HuH-7 (cell line): ENCODE measurements at places on chromosomes 5 and 9.

DNA sequence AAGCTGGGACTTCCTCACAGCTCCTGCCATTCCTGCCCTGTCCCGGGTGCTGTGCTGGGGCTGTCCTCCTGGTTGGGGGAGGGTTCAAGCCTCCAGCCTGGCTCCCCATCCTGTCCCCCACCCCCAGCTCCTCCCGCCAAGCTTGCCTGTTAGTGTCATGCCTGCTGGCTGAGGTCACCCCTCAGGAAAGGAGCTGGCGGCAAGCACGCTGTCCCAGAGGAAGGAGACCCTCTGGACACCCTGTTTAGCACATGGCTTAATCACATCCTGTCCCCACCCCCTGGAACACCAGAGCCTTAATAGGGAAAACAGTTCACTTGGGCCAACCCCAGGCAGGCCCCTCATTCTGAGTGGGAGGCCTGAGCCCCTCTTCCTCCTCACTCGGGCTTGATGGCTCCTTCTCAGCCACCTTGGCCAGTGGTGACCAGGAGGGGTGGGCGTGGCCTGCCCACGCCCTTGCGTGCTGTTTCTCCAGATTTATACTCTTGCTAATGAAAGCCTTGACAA, 9.2 kb upstream of the PHYHD1 start:
- DNase-seq: no peak

DNA sequence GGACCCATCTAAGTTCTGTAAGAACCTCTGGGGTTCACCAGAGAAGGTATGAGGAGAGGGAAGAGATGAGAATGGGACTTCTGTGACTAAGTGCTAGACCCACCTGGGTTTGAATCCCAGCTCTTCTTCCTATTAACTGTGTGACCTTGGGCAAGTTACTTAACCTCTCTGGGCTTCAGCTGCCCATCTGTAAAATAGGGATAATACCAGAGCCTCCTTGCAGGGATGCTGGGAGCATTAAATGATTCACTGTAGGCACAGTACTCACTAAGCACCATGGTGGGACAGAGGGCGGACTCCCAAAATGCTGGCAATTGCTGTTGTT, 53.6 kb downstream of the WHRN start:
- DNase-seq: no peak

DNA sequence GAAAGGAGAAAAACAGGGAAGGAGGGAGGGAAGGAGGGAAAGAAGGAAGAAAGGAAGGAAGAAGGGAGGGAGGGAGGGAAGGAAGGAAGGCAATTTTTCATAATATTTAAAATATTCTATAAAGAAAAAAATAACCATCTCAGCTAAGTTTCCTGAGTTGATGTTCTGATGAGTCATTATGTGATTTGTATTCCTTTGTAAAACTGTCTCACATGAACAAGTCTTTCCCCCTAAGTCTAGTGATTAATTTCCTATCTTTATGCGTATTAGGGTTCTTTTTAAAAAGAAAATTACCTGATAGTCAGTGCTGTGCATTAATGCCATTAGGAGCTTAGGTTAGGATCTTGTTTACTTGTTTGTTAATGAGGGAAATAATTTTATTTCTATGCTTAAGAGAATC, 94.1 kb downstream of the RASEF start:
- DNase-seq: no peak

DNA sequence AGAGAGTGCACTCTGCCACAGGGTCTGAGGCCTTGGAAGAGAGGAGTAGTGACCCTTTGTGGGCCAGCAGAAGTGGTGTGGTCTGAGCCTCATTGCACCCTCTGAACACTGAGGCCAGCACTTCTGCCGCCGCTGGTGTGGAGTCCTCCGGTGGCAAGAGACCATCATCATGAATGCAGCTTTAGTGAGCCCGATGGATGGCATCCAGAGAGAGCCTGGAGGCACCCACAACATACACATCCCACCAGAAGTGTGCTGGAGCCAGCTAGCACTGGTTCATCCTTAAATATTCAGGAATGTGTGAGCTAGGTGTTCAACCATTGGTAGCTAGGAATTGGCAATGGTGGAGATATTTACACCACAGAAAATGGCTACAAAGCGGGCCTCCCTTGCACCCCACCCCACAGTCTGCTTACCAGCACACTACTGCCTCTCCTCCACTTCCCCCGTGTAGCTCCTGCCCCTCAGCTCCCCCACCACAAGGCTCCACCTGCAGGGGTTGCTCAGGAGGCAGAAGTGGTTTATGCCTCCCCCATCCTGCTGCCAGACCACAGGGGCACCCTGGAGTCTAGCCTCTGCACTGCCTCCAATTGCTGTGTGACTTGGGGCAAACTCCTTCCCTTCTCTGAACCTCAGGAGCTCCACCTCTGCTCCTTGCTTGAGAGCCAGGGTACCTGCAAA, 16.4 kb downstream of the SLC6A7 start:
- no peak for DNase-seq

- no peak for DNase-seq
Measured at GRCh38 chr5:54518818-54519508, 1.4 kb downstream of the SNX18 start.

- DNase-seq: peak; percentile 88
Measured at GRCh38 chr5:116576053-116576713, 1.6 kb upstream of the SEMA6A start.

- no peak for DNase-seq
Measured at GRCh38 chr5:181134259-181134658, 3.3 kb upstream of the OR2V1 start.

DNA sequence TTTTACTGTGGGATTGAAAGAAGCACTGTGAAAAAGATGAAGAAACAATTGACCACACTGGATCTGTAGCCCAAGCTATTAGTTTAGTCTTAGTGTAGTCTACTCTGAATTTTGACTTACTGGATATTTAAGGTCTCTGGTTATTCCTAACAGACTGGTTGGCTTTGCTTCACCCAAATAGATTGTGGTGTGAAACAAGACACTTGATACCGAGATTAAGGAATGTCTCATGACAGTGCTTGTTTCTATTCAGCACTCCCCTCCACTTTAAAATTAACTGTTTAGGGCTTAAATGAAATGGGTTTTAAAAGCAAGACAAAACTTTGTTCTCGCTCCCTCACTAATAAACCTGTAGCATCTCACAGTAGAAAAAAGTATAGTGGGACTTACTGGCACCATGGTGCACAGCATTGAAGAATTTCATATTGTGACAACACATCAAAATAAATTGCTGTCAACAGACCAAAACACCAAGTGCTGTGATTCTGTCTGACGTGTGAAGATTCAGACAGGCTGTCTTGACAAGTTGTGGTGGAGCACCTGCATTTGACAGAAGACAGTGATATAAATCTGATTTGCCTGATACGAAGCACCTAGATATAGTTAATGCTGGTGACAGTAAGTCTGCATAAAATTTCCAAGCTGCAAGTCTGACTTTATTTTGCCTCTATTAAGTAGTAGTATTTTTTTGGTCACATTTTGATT, 73.1 kb downstream of the PBX3 start:
- DNase-seq: no peak

- no peak for DNase-seq
Measured at GRCh38 chr5:16727755-16728325, 111.0 kb upstream of the RETREG1 start.

GRCh38 chr9:89340332-89340731, 22.0 kb downstream of the SECISBP2 start:
- no peak for DNase-seq

DNA sequence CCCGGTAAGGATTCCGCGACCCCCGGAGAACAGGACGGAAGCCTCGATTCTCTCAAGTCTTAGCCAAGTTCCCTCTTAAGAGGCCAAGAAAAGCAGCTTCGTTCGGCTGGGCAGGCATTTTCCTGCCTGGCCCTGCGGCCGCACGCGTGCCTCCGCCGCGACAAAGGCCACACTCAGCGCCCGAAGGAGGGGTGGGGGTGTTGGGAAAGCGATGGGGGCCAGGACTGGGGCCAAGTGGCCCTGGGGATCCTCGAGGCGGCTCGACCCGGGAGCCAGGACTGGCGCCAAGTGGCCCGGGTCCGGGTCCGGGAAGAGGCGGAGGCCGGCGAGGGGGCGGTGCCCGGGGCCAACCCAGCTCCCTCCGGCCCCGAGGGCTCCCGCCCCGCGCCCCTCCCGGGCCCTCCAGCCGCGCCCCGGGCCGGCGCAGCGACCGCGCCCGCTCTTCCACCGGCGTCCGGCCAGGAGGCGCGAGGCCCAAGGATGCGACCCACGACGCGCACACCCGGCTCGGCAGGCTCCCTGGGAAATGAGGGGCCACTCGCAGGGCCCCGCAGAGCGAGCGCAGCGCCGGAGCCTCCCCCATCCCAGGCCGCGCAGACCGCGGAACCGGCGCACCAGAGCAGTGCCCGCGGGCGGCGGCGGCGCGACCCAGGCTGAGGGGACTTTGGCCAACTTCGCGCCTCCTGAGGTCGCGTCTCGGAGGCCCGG, 756 bp downstream of the VAV2 start:
- no peak for DNase-seq

DNA sequence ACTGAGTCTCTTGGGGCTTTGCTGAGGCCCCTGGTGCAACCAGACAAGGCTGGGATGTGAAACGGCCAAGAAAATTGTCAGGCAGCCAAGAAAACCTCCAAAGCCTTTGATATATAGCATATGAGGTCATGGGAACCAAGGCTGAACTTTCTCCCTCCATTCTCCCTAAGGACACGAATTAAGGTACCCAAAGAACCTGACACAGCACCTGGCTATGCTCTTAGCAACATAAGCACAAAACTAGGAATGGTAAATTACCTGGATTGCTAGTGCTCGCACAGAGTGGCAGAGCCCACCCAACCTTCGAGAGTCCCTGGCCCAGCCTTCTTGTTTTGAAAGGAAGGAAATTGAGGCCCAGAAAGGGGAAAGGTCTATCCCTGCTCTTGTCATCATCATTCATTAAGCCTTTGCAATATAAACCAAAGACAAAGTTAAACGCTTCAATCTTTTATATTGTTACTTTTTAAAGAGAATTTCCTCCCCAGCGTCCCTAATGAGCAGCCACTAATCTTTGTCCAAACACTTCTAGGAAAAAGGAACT, 220.0 kb upstream of the NR4A3 start:
- no peak for DNase-seq

DNA sequence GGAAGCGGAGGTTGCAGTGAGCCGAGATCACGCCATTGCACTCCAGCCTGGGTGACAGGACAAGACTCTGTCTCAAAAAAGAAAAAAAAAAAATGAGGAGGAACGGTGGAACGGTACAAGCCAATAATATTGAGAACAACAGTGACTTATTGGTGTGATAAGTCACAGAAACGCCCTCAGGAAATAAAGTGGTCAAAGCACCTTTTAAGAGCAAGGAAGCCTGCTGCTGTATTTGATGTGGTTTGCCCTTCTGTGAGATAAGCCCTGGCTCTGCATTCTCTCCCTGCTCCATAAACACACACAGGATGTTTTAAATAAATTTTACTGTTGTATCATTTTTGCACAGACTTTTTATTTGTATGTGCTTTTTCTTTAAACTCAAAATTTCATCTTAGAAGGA, 269.9 kb upstream of the MSX2 start:
- no peak for DNase-seq

DNA sequence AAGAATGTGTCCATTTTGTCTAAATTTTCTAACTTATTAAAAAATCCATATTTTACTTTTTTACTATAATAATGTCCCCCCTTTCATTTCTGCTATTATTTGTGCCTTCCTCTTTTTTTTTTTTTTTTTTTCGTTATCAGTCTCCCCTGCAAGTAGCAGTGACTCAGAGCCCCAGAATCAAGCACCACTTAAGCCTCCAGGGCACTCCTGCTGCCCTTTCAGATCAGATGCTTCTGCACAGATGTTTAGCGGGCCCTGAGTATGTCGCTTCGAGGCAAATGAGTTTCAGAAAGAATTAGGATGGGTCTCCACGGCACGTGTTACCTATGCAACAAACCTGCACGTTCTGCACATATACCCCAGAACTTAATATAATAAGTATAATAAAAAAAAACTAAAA, 11.7 kb downstream of the MED7 start:
- DNase-seq: no peak

DNA sequence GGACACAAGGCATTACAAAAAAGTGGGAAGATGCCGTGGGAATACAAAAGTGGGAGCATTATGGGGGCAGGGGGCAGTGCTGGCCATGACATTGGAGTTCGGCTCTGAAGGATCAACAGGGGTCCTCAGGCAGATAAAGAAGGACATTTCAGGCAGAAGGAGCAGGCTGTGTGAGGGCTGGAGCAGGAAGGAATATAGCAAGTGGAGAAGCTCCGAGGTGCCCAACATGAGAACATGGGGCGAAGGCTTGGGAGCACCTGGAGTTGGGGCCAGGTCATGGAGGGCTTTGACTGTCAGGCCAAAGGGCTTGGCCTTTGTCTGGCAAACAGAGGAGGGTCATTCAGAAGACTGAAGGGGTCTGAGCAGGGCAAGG, 2.5 kb downstream of the B4GALT7 start:
- DNase-seq: no peak

DNA sequence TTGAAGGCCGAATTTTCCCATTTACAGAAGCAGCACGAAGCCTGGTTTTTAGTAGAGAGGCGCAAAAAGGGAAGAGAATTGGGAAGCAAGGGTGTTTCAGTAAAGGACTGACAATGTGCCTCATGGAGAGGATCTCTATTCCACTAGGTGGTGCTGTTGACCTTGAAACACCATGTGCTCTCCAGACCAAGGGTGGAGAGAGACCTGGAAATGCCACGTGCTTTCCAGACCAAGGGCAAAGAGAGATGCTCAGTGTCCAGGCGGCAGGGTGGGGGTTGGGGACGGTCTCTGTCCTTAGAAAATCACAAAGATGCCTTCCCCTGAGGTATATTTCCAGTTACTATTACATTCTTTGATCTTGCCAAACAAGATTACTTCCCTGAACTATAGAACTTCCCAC, 425.3 kb downstream of the CSNK1G3 start:
- DNase-seq: peak; percentile 23

GRCh38 chr9:15227491-15227890, 79.5 kb downstream of the TTC39B start:
- DNase-seq: no peak

DNA sequence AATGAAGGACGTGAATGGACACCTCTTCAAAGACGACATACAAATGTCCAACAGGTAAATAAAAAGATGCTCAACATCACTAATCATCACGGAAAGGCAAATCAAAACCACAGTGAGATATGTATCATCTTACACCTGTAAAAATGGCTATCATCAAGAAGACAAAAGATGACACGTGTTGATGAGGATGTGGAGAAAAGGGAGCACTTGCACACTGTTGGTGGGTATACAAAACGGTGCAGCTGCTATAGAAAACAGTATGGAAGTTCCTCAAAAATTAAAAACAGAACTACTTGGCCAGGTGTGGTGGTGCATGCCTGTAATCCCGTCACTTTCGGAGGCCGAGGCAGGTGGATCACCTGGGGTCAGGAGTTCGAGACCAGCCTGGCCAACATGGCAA, 47.9 kb downstream of the STK10 start:
- DNase-seq: no peak

DNA sequence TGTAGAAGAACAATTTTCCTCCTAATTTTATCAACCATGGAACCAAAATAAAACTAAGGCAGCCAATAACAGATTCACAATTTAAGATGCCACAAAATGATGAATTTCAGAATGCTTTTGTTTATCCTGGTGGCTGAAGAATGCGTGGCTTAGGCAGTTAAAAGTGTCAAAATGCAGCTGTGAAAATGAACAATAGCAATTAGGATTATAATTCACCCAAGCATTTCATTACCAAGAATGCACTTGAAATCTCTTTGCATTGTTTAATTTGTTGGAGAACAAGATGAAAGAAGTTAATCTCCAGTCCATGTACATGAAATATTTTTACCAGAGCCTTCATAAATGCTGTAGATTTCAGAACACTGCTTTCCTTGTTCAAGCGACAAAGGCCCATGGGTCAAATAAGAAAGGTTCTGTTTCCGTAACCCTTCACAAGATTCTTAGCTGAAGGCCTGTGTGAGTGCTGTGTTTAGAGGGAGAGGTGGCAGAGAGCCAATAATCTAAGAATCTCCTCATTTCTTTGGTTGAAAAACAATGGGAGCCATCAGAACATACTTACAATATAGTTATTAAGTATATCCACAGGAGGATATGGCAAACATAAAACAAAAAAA, 39.3 kb downstream of the CLINT1 start:
- DNase-seq: no peak
